Activated CD4-positive, alpha-beta T cell treated with anti-CD3 and anti-CD28 coated beads for 36 hours (primary cell): ENCODE measurements at places on chromosomes 6 and 20. TPM values are rescaled to one million over a fixed set of nuclear protein-coding genes. Genes with fewer than 3 reads are reported as not detected.
A peak's percentile ranks its signal among the peaks of the same experiment; 100 is the strongest.

The AGPAT4 gene
- 5.0 TPM for total RNA-seq

GRCh38 chr20:22496817-22497216 lies 87.6 kb downstream of the FOXA2 start:
- H3K36me3 ChIP-seq: no peaks in the 10 kb centered on the region
- H3K27me3 ChIP-seq: no peaks in the 10 kb centered on the region
- H3K27ac ChIP-seq: no peak overlapping the region
- DNase-seq: no peak
- no peak overlapping the region for H3K4me3 ChIP-seq

DNA sequence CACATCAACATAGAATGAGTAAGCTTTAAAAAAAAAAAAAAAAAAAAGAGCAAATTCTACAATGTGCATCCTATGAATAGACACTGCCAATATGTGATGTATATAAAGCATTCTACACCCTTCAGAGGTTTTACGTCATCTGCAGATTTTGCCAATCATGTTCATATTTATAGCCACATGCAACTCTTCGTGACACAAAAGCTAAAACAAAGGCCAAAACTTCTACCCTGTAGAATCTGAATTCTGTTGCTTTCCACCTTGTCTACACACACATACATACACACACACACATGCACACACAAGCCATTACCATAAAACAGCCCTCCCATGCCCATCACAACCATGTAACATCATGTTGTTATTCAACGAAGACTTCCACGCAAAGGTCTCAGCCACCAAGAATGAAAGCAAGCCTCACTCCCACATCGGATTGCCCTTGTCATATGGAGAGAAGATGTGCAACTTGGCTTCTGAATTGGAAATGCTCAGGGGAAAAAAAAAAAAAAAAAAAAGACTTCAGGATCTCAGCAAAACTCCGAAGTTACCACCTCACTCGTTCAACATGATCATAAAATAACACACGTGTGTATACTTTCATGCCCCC lies 479.4 kb upstream of the JARID2 start:
- H3K36me3 ChIP-seq: no peaks in the 10 kb centered on the region
- H3K27me3 ChIP-seq: no peaks in the 10 kb centered on the region
- no peak overlapping the region for H3K27ac ChIP-seq
- peaks cover 29% of the 10 kb centered on the region for H3K4me1 ChIP-seq

DNA sequence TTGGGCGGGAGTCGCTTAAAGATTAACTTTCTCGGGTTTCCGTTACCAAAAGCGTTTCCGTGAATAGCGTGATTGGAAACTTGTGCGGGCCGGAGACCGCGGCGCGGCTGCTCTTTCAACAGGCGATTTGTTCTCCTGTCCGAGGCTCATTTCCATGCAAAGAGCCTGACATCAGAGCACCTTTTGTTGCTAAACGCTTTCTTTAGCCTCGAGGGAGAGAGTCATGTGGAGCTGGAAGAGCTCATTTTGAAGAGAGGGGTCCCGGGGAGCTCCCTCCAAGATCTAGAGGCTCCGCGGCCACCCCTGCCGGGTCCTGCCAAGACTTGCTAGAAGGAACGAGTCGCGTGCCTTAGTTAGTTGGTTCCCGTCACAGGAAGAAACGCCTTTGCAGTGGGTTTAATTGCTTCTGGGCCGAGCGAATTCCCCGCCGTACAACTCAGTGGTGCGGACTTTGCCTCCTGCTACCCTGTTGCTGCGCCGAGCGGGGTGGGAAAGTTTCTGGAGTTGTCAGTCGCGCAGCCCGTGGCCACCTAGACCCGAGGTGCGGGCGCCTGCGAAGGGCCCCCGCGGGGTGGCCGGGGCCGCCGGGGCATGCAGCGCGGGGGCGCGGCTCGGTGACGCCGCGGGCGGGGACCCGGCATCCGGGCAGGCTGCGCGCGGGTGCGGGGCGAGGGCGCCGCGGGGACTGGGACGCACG lies at the start of gene SASH1:
Gene SASH1, plus strand, starts transcription at position 489 of the 697 bp plus-strand sequence. CDS start 230 bp downstream, outside the sequence.
- peaks cover 8% of the 10 kb centered on the region for H3K4me1 ChIP-seq
- DNase-seq: peak; percentile 36
- H3K27me3 ChIP-seq: peaks cover 47% of the 10 kb centered on the region
- H3K27ac ChIP-seq: peak within 1 kb of the TSS; percentile 47
- no peaks in the 10 kb centered on the region for H3K36me3 ChIP-seq

DNA sequence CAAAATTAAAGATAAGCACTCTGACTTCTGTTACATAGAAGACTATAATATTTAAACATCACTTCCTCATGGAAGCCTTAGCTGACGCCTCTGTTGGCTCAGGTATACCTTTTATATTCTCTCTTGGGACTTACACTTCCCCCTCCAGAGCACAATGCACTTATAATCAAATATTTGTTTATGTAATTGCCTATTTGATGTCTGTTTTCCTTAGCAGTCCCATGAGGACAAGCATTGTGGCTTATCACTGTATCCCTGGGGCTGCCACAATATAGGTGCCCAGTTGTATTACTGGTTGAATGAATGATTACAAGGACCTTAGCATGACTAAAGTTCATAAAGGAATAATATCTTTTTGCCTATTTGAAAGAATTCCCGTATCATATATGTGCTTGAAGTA lies 186.7 kb upstream of the VGLL2 start:
- H3K36me3 ChIP-seq: no peaks in the 10 kb centered on the region
- no peaks in the 10 kb centered on the region for H3K27me3 ChIP-seq
- H3K27ac ChIP-seq: no peak overlapping the region
- no peak for DNase-seq
- H3K4me3 ChIP-seq: no peak overlapping the region
- H3K4me1 ChIP-seq: no peaks in the 10 kb centered on the region

DNA sequence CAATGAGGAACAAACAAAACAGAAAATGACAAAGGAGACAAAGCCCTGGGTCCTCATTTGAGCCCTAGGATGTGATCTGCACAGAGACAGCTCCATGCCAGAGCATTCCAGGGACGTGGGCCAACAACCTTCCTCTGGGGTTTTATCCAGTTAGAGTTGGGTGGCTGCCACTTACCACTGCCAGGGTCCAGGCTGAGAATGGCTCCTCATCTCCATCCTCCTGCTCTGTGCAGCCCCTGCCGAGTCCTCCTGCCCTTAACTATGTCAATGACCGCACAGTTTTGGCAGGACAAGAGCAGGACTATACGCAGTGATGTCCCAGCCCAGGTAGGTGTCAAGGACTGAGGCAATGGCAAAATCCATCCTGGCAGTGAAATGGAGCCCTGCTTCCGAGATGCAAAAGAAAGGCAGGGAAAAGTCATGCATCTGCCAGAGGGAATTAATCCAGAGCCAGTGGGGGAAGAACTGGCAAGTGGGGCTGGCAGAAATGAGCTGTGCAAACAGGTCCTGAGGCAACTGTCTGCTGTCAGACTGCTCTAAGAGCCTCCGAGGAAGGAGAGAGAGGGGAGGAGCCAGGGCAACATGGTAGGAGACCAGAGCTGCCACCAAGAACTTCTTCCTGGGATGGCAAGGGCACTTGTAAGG lies 449.4 kb downstream of the PTPRT start:
- H3K4me1 ChIP-seq: no peaks in the 10 kb centered on the region
- H3K36me3 ChIP-seq: no peaks in the 10 kb centered on the region
- no peak overlapping the region for H3K4me3 ChIP-seq
- H3K27me3 ChIP-seq: no peaks in the 10 kb centered on the region
- DNase-seq: no peak
- no peak overlapping the region for H3K27ac ChIP-seq
